ENCODE measurements at places on chromosomes 12 and 14.

- DNase-seq, result no peak
Observed at GRCh38 chr14:43411841-43412240, 1095.2 kb downstream of the FSCB start.

- DNase-seq, result no peak
Observed at GRCh38 chr14:84643446-84643845, 886.5 kb upstream of the FLRT2 start.

DNA sequence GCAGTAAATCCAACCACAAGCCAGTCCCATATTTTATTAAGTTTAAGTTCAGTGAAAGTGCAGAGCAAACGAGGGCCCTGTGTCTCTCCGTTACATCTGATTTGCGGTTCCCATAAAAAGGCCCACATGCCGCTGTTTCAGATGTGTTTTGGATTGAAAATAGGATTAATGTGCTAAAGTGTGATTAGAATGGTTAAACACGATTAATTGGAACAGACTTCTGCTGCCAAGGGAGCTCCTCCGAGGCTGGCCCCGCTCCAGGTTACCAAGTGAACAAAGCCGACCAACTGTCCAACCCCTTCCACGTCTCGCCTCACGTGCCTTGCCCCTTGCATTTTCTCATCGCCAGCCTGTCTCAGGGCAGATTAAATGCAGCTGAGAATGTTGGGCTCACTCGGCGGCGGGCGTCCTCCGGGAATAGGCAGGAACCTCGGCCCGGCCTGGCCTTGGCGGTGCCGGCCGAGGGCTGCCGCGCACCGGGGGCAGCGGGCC is 166.5 kb upstream of the GSC start:
- DNase-seq, result no peak

- DNase-seq, result no peak
Observed at GRCh38 chr14:103008768-103009357, 48.5 kb downstream of the CDC42BPB start.

- DNase-seq, result no peak
Observed at GRCh38 chr12:59036347-59036746, 116.0 kb upstream of the LRIG3 start.

DNA sequence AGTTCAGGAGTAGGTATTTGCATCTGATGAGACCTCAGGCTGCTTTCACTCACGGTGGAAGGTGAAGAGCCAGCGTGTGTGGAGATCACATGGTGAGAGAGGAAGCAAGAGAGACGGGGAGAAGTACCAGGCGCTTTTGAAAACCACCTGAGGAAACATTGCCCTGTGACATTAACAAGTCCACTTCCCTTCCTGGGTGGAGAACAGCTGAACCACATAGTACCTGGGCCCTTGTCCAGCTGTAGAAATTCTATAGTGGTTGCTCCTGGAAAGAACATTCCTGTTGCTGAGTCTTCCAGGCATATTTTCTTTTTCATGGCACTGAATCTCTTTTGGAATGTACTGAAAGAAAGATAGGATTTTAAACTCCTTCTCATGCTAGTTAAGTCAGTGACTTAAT is 87.3 kb upstream of the RIN3 start:
- DNase-seq, result no peak

Data from RWPE1 (cell line).